CD4-positive, alpha-beta T cell treated with Interleukin-4 for 4 hours (primary cell): ENCODE measurements at places on chromosomes 4 and X.

GRCh38 chr4:142443469-142443868, 402.6 kb downstream of the INPP4B start:
- no peak for DNase-seq

DNA sequence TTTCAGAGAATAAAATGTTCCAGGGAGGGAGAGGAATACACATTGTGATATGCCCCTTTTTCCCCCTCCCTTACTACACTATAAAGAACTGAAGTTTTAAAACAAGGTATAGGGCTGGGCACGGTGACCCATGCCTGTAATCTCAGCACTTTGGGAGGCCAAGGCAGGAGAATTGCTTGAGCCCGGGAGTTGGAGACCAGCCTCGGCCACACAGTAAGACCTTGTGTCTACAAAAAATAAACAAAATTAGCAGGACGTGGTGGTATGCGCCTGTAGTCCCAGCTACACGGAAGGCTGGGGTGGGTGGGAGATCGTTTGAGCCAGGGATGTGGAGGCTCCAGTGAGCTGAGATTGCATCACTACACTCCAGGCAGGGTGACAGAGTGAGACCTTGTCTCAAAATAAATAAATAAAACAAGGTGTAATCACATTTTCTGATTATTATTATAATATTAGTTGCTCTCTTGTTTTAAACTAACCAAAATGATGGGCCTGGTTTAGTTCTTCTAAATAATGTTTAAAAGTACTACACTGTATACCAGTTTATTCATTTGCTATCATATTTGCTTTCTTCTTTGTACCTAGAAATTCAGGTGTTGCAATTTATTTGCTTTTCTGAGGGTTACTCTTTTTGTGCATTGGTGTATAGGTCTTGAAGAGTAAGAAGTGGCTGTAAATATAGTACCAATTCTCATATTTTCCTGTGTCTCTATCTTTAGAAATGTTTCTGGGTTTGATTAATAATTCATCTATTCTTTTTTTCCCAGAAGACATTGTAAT, 8.8 kb downstream of the TBC1D8B start:
- DNase-seq: no peak

DNA sequence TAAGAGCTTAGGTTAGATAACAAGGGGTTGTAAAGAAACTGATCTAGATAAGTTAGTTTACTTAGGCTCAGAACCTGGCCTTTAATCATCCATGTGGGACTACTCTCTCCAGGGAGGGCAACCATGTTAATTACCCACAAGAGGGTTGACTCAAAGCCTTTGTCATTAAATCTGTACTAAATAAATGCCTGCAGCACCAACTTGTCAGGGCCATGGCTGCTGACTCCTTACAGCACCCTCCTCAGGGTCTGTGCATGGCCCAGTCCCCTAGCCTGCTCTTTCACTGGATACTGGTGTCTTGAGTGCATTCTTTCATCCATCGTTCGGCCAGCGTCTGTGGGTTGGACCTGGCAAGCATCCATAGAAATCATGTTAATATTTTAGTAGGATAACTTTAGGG, 34.7 kb downstream of the CASP3 start:
- DNase-seq: no peak

DNA sequence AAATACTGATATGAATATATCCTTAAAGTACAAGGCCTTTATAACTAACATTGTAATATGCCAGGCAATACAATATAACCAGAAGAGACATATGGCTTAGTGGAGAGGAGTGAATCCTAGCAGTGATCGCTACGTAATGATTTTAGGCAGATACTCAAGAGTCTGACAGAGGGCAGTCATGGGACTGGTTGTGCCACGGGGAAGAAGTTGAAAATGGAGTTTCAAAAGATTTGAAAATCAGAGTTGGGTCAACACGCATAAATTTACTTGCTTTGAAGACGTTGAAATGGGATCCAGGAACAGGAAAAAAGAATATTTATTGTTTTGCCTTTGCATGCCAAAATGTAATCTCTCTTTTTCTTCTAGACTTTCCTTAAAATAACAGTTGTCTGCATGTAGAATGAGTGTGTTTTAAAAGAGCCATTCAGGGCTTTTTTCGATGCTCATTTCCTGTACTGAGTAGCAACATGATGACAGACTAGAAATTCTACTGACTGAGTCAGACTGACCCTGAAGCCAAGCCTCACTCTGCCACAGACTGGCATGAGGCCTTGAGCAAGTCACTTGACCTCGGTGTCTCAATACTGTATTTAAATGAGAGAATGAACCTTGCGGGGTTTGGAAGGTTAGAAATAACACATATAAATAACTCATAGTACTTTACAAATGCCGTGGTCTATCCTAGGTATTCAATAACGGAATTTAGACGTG, 8.1 kb upstream of the SMS start:
- no peak for DNase-seq

GRCh38 chrX:11462136-11462535, 168.9 kb downstream of the AMELX start:
- no peak for DNase-seq

GRCh38 chr4:145936997-145937901, 1.4 kb downstream of the ZNF827 start:
- peak; percentile 6 for DNase-seq

DNA sequence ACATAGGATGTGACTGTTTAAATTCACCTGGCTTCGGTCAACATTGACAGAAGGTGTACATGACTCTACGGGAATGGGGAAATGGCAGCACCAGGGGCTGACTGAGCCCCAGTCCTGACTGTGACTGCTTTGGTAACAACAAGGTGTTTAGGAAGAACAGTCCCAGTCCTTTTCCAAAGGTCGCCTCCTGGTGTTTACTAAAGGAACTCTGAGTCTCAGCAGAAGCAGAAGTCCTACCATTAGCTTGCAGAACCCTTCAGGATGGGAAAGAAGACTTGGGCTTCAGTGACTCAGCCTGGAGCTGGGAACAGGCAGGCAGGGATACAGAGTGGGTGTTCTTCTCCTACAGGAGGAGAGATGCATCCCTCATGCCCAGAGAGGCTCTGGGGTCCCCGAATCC, 103.3 kb downstream of the MGST2 start:
- no peak for DNase-seq

- DNase-seq: no peak
These were observed 581 bp upstream of the STK32B start for GRCh38 chr4:5050520-5051277.

DNA sequence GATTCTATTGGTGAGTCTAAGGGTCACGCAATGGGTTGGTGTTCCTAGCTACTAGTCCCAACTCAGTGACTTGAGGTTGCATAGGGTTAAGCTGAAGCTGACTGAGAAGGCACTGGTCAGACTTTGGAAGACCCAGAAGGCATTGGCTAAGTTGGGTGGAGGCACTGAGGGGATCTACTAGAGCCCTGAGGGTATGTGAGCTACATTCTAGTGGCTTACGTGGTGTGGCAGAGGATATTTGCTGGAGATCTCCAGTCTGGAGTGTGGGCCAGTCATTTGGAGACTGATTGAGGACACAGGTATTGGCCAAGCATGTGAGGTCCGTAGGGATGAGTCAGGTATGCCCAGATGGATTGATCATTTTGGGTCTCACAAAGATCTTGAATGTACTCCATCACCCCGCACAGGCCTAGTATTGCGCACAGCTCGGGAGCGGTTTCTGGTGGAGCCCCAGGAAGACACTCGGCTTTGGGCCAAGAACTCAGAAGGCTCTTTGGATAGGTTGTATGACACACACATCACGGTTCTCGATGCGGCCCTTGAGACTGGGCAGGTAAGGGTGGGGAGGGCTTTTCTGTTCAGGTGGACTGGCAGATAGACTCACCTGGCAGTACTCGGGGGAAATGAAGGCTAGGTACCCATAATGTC, 7.2 kb downstream of the USP11 start:
- no peak for DNase-seq

DNA sequence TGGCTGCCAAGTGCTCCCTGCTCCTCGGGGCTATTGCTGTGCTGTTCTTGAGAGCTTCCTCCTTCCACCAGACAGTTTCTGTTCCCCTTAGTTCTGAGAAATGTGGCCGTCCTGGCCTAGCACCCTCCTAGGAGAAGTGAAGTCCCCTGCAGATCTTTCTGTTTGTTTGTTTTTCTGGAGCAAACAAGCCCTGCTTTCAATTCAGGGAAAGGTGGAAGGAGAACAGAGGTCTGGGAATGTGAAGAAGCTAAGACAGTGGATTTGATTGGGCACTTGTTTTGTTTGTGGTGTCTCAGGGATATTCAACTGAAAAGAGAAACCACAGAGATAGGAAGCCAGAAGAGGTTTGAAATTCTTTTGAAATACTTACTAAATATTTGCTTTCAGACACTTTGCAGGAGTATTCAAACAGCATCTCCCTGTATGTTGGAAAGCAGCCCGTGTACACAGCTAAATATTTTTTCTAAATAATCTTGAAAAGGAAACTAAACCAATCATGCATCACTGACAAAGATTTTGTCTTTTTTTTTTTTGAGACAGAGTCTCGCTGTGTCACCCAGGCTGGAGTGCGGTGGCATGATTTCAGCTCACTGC, 36.5 kb upstream of the PPM1K start:
- peak; percentile 45 for DNase-seq

- DNase-seq: no peak
These were observed 212.2 kb upstream of the MAGEB18 start for GRCh38 chrX:25925946-25926345.

- DNase-seq: no peak
These were observed 33.6 kb downstream of the RASSF6 start for GRCh38 chr4:73586666-73587065.

DNA sequence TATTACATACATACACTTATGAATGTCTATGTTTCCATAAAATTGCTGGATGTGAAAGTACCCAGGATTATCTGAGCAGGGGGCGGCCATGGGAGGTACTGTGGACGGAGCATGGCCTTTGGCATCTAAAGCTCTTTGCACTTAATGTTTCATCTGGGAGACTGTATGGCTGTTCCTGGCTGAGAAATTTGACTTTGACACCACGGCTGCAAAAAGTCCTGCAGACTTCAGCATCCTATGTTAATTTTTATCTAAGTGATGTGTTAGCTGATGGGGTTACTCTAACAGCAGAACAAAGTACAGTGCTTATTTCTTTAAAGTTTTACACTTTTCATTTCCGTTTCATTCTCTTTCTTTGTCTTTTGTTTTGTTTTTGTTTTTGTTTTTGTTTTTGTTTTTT, 139.8 kb upstream of the STX18 start:
- no peak for DNase-seq

GRCh38 chrX:24325231-24325630, 11.4 kb upstream of the SUPT20HL2 start:
- DNase-seq: no peak

DNA sequence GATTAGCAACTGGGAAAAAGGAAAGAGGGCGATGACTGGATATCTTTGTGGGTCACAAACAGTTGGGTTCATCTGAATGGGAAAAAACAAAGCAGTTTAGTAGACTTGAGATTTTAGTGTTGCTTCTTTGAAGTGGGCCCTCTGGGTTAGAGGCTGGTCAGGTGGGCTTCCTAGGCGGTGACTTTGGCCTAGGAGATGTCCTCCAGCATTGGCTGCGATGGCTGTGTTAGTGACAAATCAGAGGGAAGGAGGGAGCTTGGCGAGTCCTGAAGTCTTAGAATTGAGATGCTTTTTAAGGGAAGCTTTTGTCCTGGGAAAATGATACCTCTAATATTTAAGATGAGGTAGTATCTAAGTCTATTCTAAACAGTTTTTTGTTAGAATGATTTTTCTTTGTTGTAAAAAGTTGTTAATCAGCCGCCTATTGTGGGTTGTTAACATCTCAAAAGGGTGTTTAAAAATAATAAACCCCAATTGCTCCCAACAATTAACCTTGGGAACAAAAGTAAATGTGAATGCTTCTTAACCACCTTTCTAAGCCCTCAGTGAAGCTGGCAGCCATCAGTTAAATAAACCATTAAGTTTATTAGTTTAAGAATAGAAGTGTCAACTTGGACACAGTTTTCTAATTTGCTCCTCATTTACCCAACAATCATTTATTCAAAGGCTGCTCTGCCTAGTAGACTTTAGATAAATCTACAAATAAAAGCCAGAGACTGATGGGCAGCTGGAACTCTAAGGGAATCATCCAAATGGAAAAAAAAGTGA, 31.7 kb downstream of the DLG3 start:
- no peak for DNase-seq
